Stimulated activated CD4-positive, alpha-beta T cell treated with anti-CD3 and anti-CD28 coated beads, Interleukin-4, amount 100 ng/mL, for 48 hours (primary cell): ENCODE measurements at places on chromosomes 6 and 20.
A peak's percentile ranks its signal among the peaks of the same experiment; 100 is the strongest.

- no peak for DNase-seq
Observed at GRCh38 chr6:149013586-149014344, 266.9 kb downstream of the UST start.

DNA sequence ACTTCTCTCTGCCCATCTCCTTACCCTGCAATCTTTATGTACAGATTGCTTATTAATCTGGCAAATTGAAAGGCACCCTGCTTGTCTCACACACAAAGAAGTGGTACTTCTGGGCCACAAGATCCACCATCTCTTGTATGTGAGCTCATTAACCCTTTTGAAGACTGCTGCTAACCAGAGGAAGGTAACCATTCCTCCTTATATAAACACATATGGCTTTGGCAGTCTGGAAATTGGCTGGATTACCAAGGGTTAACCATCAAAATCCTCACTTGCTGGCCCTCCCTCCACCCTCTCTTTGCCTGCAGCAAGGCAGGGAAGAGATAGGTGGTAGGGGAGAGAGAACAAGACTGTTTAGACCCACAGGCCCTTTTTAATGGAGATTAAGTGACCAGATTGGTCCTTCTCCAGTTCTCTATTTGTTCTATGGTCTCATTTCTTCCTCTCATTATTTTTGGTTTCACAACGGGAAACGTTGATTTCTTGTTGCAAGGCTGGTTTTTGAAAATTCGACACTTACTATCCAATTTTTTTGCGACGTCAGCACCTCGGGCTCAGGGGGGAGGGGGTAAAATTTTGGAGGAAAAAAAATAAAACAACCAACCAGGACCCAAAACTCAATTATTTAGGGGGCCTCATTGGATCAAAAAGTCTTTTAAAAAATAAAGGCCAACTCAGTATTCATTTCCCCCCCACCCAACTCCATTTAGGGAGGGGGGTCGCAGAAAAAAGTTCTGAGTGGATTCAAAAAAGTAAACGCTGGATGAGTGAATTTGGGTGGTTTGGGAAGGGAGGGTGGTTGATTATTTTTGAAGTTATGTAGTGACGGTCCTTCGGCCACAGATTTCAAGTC, 859 bp downstream of the PPP1R10 start:
- DNase-seq = no peak

GRCh38 chr6:67541586-67541985, 1093.5 kb upstream of the ADGRB3 start:
- DNase-seq = no peak

DNA sequence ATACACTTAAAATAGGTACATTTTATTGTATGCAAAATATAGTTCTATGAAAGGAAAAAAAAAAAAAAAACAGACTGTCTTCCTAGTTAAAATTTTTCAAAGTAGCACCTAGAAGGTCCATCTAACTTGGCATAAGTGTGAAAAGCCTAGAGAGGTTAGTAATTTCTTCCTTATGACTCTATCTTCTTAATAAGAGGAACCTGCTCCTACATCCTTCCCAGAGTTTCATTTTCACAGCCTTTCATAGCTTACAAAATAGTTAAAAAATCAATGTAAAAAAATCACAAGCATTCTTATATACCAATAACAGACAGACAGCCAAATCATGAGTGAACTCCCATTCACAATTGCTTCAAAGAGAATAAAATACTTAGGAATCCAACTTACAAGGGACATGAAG, 28.8 kb downstream of the OGFRL1 start:
- DNase-seq = no peak

GRCh38 chr6:81937296-81937937, 184.9 kb upstream of the TENT5A start:
- no peak for DNase-seq

DNA sequence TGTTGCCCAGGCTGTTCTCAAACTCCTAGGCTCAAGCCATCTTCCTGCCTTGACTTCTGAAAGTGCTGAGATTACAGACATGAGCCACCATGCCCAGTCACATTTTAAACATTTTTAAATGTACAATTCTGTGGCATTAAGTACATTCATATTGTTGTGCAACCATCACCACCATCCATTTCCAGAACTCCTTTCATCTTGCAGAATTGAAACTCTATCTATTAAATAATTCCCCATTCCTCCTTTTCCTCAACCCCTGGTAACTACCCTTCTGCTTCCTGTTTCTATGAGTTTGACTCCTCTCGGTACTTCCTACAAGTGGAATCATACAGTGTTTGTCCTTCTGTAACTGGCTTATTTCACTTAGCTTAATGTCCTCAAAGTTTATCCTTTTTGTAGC, 103.8 kb upstream of the NAA20 start:
- no peak for DNase-seq

GRCh38 chr6:81751388-81752083, 945 bp downstream of the TENT5A start:
- no peak for DNase-seq

DNA sequence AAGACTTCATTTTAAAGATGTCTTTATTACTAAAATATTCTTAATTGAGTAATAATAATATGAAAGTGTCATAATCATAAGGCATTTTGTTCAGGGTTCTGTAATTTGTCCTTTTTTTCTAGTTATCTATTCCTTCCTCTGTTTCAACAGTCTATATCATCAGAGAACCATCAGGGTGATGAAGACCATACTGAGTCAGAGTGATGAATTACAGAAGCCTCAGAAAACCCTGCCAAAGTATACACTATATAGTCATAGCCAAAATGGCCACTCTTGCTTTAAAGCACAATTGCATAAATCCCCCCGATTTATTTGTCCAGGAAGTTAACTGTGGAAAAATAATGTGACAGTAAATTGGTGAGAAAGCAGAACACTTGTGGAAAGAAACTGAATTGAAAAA, 735.0 kb downstream of the EPHA7 start:
- no peak for DNase-seq

DNA sequence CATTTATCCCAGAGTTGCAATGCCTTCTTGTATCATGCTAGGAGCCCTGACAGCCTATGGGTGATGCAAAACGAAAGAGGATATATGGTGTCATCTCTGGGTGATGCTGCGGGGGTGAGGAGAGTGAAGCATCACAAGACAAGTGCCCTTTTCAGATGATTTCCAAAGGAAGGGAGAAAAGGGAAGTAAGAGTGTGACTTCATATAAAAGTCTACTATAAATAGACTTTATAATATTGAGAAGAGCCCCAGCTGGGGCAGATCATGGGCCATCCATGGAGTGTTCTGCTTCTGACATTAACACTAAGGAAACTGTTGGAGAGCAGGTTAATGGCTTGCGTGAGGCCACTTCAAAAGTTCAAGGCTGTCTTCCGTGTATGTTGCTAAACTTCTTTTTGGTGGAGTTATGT, 4.4 kb downstream of the CD83 start:
- no peak for DNase-seq

- no peak for DNase-seq
Observed at GRCh38 chr6:3306848-3307247, 48.1 kb downstream of the PSMG4 start.

- DNase-seq = no peak
Observed at GRCh38 chr6:169792306-169793015, 41.0 kb downstream of the ERMARD start.

- DNase-seq = no peak
Observed at GRCh38 chr6:149500096-149500495, 15.3 kb upstream of the ZC3H12D start.

- DNase-seq = no peak
Observed at GRCh38 chr6:70221025-70221714, 81.7 kb downstream of the COL9A1 start.

DNA sequence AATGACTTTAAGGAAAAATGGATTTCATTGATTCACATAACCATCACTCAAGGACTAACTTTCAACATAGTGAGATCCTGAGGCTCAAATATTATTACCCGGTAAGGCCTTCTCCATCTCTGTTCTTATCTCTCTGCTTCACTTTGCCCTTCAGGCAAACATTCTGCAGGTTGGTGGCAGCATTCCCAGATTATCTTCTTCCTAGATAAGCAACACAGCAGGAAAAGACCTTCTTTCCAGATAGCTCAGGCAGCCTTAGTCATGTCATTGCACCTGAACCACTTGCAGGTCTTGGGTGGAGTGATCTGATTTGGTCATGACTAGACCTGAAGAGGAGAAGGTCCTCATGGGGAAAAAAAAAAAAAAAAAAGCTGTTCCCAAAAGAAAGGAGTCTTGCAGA, 5.3 kb upstream of the HIVEP2 start:
- no peak for DNase-seq

- no peak for DNase-seq
Observed at GRCh38 chr20:23270382-23270911, 80.1 kb upstream of the NXT1 start.

DNA sequence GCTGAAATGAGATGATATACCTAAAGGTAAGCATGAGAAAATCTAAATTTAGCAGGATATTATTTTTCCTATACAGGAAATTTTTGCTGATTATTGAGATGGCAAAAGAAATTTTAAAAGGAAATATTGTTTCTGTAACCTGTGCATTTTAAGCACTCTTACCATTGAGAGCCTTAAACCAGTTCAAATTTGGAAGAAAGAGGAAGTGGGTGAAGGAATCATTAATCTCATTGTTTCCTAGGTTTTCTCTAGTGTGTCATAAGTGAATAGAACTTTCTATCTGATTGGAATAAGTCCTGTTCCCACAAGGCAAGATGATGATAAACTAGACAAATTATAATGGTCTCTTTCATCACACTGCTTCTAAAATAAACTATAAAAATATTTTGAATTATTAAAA, 22.4 kb upstream of the FKBP1C start:
- DNase-seq = no peak

GRCh38 chr6:87817183-87817582, 115.2 kb upstream of the AKIRIN2 start:
- DNase-seq = no peak

DNA sequence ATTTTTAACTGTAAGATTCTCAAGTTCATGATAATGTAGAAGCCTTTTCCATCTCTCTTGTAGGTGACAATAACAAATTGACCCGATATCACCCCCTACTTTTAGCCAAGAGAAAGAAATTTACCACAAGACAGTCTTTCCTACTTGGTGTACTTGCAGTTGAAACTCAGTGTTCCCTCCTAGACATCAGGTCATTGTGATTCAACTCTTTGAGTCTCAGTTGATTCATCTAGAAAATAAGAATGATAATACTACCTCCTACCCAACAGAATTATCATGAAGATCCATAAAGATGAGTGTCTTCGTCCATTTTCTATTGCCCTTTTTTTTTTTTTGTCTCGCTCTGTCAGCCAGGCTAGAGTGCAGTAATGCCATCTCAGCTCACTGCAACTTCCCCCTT, 51.3 kb upstream of the TRERF1 start:
- no peak for DNase-seq

DNA sequence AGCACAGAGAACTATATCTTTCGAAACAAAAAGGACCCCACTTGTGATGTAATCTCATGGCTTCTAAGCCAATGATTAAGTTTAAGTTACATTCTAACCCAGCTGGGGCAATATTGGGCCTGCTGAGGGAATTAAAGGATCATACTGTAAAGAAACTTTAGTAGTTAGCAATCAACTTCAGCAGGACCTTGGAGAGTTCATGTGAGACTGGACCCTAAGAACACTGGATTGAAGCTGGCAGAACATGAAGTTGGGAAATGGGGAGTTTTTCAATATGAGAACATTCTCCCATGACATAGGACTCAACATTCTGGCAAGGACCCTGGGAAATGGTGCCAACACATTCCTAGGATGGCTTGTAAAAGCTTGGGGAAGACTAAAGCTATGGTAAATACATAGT, 516.2 kb downstream of the PKHD1 start:
- no peak for DNase-seq

GRCh38 chr20:646868-647233, 6.1 kb downstream of the SRXN1 start:
- no peak for DNase-seq

GRCh38 chr6:13559251-13559650, 15.2 kb upstream of the SIRT5 start:
- DNase-seq = no peak

DNA sequence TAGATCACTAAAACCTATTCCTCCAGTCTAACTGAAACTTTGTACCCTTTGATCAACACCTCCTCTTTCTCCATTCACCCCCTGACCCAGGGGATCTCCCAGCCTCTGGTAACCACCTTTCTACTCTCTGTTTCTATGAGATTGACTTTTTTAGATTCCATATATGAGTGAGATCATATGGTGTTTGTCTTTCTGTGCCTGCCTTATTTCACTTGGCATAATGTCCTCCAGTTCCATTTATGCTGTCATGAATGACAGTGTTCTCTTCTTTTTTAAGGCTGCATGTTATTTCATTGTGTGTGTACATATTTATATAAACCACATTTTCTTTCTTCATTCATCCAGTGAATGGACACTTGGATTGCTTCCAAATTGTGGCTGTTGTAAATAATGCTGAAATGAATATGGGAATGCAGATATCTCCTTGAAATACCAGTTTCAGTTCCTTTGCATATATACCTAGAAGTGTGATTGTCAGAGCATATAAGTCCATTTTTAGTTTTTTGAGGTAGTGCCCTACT, 57.7 kb downstream of the DHX35 start:
- peak; percentile 8 for DNase-seq

DNA sequence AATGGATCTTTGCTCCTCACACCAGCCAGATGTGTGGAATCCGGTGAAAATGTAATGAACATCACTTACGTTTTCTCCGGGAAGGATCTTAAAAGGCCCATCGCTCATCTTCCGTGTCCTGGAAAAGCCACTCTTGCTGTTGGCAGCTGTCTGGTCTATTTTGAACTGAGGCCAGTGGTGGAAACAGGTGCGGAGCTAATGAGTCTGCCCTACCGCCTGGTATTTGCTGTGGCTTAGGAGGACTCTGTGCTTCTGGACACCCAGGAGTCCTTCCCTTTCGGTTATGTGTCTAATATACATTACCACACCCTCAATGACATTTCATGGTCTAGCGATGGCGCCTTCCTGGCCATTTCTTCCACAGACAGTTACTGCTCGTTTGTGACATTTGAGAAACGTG, 264.2 kb upstream of the PREP start:
- DNase-seq = no peak

- DNase-seq = no peak
Observed at GRCh38 chr20:15332711-15333160, 995.3 kb upstream of the FLRT3 start.

DNA sequence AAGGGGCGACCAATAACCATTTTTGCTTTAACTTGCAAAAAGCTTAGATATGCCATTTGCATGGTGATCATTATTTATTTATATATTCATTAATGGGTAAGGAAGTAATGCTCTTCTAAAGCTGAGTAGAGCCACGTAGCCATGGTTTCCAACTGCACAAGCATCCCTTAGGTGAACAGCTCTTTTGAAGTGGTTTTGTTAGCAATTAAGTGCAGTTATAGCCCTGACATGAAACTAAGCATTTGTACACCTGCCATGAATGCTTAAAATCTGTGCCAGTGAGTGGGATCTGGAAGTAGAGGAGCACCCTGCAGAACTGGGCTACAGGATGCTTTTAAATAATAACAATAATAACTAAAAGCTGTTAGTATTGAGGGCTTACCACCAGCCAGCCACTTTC, 19.1 kb downstream of the TRAF3IP2 start:
- no peak for DNase-seq

- DNase-seq = no peak
Observed at GRCh38 chr6:47235964-47236760, 73.5 kb downstream of the TNFRSF21 start.
